Smooth muscle cell of the pulmonary artery (primary cell): ENCODE measurements at places on chromosomes 7 and 10. TPM values are rescaled to one million over a fixed set of nuclear protein-coding genes. Genes with fewer than 3 reads are reported as not detected.

MSMB gene
- not detected in 2 replicates for total RNA-seq

CPXM2 gene
- total RNA-seq, result 114 and 160 TPM in 2 replicates

NMT2 gene
- total RNA-seq, result 25.4 and 26.1 TPM in 2 replicates

SPOCK2 gene
- 0.26 and 0.69 TPM in 2 replicates for total RNA-seq

SHTN1 gene
- total RNA-seq, result 0.85 and 1.4 TPM in 2 replicates

SFTPA1 gene
- total RNA-seq, result not detected in 2 replicates

ANXA8L1 gene
- total RNA-seq, result not detected in 2 replicates

ADAM8 gene
- 1.5 and 2.7 TPM in 2 replicates for total RNA-seq

CHST15 gene
- total RNA-seq, result 1.7 and 4.1 TPM in 2 replicates

WAPL gene
- 38.0 and 47.2 TPM in 2 replicates for total RNA-seq

SFR1 gene
- total RNA-seq, result 3.9 and 5.5 TPM in 2 replicates

CYP2E1 gene
- total RNA-seq, result 0.20 and 0.86 TPM in 2 replicates

CYP26C1 gene
- total RNA-seq, result 0.07 and 0.10 TPM in 2 replicates

BTBD16 gene
- total RNA-seq, result 0.13 TPM in 1 of 2 replicates, not detected in the other

STOX1 gene
- 0.07 and 0.13 TPM in 2 replicates for total RNA-seq

SLIT1 gene
- total RNA-seq, result 0.07 and 0.13 TPM in 2 replicates
